Amniotic stem cell (primary cell): ENCODE measurements at places on chromosomes 12 and 14.

- no peak for DNase-seq
Measured at GRCh38 chr12:61574339-61574738, 685.9 kb upstream of the USP15 start.

DNA sequence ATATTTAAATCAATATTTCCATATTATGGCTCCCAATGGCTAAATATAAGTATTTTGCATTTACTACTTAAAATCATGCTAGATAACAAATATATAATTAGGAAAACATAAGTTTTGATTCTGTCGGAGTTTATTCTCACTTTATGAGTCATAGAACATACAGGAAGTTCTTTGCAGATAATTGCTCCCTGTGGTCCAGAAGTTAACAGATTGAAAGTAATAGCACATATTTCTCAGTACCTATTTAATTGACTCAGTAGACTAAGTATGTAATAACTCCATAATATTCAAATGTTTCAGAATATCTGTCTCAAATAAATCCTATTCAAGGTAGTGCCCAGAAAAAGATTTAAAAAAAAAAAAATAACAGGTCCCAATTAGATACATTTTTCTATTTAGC lies 806.0 kb upstream of the ATXN7L3B start:
- no peak for DNase-seq

- DNase-seq: no peak
Measured at GRCh38 chr12:56645201-56645716, 525 bp downstream of the ATP5F1B start.

GRCh38 chr12:50689437-50689836 lies 74.5 kb upstream of the ATF1 start:
- no peak for DNase-seq

- no peak for DNase-seq
Measured at GRCh38 chr14:55157080-55157479, 28.0 kb downstream of the LGALS3 start.

GRCh38 chr12:88325076-88325815 lies 183.1 kb downstream of the TMTC3 start:
- DNase-seq: peak; percentile 78

GRCh38 chr12:14886271-14886670 lies 617 bp upstream of the MGP start:
- DNase-seq: no peak

GRCh38 chr12:54593135-54593534 lies 4.7 kb upstream of the PPP1R1A start:
- DNase-seq: no peak

DNA sequence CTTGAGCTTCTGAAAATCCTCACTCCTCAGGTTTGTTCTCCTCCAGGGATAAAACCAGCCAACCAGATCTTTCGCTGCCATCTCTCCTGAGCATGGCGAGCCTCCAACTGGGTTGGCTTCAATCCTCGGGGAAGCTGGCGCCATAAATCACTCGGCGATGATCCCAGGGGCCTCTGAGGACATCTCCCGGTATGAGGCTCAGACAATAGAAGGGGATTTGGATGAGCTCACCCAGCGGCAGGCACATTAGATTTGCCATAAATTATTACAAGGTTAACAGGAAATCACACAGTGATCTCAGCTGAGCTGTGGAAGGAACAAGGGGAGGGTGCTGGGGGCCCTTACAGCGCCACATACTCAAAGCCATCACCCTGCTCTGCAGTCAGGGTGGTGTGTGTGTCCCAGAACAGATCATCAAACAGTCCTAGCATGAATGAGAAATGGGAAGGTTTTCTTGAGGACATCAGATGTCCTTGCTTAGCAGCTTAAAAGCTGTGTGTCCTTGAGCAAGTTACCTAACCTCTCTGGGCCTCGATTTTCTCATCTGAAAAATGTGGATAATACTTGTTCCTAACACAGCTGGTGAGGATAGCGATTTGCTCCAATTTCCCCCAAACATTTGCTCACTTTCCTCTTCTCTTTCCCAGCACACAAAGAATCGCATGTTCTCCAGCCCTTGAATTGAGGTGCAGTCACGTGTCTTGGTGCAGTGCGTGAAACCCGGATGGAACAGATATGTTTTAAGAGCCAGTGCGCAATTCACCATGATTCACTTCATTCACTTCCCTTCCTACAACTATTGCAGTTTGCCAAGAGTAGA lies 142.8 kb downstream of the SCARB1 start:
- no peak for DNase-seq

DNA sequence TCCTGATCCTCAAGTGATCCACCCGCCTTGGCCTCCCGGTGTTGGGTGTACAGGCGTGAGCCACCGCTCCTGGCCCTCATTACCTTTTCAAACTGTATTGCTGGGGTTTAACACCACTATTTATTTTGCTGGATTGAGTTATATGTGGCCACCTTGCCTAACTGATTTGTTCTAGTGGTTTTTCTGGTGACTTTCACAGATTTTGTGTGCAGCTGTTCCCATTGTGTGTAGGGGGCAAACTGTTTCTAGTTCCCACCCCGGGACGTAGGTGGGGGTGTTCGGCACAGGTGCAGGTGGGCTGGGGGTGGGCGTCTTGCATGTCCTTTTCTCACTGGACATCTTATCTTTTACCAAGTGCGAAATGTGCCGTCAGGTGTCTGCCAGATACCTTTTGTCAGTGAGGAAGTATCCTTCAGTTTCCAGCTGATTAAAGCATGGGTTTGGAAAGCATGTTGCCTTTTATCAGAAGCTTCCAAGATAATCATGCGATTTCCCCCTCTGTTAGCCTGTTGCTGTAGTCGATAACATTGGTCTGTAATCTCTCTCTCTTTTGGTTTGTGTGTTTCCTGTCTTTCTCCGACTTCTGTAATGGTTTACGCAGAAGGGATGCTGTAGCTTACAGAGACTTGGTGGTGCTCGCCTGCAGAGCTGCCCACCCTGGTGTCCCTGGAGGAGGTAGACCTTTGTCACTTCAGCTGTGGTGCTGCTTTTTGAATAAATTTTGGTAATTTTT lies 33.6 kb downstream of the AACS start:
- DNase-seq: no peak

GRCh38 chr12:13442457-13442856 lies 245.9 kb downstream of the EMP1 start:
- no peak for DNase-seq

DNA sequence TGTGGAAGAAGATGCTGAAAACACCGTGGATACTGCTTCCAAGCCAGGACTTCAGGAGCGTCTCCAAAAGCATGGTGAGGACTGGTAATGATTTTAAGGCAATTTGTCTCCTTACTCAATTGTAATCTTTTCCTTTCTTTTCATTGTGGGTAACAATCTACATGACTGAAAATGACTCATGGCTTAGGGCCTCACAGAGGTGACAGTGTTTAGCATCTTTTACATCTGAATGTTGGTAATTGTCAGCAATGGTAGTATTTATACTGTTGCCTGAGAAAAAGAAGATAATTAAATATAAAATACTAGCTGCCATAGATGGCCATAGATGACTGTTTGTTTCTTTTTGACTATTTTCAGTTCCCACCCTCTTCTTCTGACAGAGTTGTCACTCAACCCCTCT lies 31.6 kb downstream of the TULP3 start:
- no peak for DNase-seq

DNA sequence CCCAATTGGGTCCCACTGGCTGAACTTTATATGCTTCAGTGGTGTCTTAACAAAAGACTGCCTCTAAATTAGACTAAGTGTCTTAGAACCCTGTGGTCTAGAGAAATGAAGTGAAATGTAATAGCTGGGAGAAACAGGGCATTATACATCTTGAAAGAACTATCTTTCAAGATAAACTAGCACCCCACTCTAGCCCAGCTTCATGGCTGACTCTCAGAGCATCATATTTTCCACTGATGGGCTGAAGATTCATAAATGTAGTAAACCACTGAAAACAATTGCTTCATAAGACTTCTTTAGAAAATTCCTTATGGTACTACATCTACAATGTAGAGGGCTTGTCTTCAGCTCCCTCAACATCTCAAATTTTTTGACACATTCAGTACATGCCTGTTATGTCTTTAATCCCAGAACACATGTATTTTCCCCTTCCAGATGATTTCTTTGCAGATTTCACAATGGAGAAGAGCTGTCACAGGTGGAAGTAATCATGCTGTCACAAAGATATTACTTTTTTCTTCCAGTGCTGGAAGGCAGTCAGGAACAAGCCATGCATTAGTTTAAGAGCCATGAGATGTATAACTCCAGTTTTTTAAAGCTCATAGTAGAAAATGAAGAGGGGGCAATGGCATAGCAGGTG lies 48.5 kb downstream of the IFNG-AS1 start:
- DNase-seq: no peak

DNA sequence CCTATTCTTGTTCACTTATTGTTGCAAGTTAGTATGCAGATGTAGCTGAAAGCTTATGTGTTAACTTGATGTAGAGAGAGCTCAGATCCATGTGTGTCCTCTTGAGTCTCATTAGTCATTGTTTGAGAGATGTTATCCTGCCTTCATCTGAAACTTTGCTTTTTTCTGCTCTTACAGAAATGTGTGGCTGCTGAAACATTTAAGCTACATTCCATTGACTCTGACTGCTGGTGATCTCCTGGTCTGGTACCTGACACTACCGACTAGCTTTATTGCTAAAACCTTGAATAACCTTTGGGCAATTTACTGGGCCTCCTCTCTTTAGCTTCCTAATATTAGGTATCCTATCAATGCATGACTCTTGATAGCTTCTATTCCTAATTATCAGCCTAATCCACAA lies 705.6 kb upstream of the FOXG1 start:
- DNase-seq: no peak

DNA sequence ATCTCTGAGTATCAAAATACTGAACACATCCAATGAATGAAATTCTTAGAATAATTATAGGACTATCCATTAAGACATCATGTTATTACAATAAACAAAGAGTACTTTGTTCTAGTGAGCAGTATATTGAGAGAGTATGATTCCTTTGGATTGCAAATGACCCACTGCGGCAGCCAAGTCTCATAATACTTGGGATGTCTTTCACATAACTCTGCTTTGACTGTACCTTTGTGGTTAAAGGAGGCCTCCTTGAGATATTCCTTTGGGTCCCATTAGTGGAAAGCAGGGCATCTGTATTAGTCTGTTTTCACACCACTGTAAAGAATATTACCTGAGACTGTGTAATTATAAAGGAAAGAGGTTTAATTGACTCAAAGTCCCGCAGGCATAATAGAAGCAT lies 593.8 kb downstream of the TRHDE start:
- DNase-seq: no peak

DNA sequence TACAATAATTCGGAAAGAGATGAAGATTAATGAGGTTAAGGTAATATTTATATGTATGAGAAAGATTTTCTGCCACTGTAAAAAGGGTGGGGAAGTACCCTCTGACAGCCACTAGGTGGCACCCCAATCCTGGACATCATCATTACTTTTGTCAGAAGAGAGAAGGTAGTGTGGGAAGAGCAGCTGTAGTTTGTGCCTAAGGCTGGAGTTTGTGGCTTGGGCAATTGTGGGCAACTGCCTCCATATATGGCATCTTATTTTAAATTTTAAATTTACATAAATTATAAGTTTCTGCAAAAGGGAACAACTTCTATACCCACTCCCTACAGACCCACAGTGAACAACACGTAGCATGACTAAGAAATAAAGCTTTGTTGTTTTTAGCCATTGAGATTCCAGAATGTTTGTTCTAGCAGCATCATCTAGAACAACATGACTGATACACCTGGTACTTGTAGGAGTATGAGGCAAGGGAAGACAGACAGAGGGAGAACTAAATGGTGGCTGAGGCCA lies 34.4 kb upstream of the SYCP3 start:
- DNase-seq: no peak

- no peak for DNase-seq
Measured at GRCh38 chr14:90487462-90487861, 90.6 kb downstream of the CALM1 start.

- DNase-seq: peak; percentile 45
Measured at GRCh38 chr14:70896981-70897380, 10.3 kb upstream of the PCNX1 start.

DNA sequence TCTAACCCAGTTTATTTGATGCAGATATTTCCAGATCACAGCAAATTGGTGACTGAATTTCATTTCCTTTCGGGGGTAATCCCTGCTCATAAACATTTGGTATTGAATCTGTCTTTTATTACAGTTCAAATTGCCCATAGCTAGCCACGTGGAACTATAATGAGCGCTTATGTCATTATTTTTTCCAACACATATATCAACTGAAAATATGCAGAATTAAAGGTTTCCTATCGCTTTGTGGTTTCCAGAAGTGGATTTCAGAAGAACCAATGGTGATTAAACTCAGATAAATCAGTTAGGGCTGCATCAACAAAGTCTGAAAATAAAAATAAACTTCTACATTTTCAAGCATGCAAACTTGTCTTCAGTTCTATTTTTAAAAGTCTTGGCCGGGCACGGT lies 111.9 kb downstream of the PIK3C2G start:
- DNase-seq: no peak

GRCh38 chr14:24425704-24426103 lies 3.8 kb downstream of the CBLN3 start:
- peak; percentile 43 for DNase-seq

GRCh38 chr12:89901906-89902642 lies 193.4 kb upstream of the ATP2B1 start:
- DNase-seq: no peak

DNA sequence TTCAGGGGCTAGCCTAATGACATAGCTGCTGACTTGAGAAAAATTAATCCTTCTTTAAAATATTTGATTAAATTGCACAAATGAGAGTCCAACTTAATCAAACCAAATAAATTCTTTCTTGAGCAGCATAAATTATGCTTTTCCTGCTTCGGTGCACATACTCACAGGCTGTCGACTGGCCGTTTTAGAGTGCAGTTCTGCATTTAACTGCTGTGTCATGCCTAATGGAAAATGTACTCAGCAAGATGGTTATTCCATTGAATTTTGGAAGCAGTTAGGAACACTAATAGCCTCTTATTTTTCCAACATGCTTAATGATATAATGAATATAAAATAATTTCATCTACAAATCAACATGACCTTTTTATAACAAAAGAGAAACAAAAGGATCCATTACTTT lies 266.1 kb upstream of the LRIG3 start:
- no peak for DNase-seq

- DNase-seq: no peak
Measured at GRCh38 chr12:54296393-54297099, 4.3 kb downstream of the NFE2 start.

GRCh38 chr12:114245555-114245954 lies 160.4 kb downstream of the TBX5 start:
- no peak for DNase-seq
